Stimulated activated CD8-positive, alpha-beta memory T cell treated with anti-CD3 and anti-CD28 coated beads, Interleukin-2, amount 100 ng/mL, for 48 hours (primary cell): ENCODE measurements at places on chromosomes 6 and 20.

DNA sequence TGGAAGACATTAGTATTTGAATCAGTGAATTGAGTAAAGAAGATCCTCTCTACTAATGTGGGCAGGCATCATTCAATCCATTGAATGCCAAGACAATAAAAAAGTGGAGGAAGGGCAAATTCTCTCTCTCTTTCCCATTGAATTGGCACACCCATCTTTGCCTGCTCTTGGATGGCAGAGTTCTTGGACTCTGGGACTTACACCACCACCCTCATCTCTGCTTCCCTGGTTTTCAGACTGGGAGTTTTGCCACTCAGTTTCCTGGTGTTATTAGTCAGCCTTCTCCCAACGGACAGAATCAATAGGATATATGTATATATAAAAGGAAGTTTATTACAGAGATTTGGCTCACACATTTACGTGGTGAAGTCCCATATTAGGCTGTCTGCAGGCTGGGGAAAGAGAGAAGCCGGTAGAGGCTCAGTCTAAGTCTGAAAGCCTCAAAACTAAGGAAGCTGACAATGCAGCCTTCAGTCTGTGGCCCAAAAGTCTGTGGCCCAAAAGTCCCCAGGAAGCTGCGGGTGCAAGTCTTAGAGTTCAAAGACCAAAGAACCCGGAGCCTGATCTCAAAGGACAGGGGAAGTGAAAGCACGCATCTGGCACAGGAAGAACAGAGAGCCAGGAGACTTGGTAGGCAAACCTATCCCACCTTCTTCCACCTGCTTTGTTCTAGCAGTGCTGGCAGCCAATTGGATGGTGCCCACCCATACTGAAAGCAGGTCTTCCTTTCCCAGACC, 64.4 kb downstream of the SMPDL3A start:
- no peak for DNase-seq

DNA sequence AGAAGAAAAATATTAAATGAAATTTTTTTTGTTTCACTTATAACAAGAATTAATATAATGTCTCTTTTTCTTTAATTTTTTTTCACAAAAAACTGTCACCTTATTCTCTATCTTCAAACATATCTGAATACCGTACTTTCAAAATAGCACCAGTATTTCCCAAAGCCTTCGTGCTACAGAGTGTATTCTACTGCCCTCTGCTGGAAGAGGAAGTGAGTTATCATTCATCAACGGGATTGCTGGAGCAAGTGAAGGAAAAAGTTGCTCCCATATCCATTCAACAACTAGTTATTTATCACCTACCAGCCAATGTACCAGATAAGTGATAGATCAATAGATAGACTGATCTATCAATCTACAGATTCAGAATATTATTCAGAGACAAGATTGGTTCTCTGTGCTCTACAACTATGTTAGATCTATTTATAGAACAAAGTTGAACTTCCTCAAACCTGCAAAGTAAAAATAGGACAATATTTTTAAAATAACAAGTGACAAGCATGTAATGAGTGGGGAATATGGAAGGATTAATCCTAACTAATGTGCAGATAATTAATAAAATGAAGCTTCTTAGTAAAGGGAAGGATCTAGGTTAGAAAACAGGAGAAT, 26.7 kb upstream of the TFAP2B start:
- DNase-seq, result no peak

GRCh38 chr6:162852840-162853577, 125.2 kb downstream of the PACRG start:
- DNase-seq, result no peak

GRCh38 chr6:123150076-123150475, 154.0 kb downstream of the CLVS2 start:
- DNase-seq, result no peak

DNA sequence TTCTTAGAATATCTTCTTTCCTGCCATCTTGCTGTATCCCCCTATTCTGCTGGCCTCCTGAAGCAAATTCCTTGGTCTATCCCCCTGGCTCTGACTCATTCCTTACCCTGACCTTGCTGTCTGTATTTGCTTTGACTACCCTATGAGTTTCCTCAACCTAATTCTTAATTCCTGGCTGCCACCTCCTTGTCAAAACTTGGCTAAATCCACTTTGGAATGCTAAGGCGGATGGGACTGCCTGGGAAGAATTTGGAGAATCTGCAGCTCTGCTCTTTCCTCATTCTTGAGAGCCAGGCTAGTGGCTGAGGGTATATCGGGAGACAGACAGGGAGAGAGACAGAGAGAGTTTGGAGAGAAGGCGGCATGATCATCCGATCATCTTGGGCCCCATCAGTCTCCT, 24.4 kb downstream of the CAP2 start:
- no peak for DNase-seq

DNA sequence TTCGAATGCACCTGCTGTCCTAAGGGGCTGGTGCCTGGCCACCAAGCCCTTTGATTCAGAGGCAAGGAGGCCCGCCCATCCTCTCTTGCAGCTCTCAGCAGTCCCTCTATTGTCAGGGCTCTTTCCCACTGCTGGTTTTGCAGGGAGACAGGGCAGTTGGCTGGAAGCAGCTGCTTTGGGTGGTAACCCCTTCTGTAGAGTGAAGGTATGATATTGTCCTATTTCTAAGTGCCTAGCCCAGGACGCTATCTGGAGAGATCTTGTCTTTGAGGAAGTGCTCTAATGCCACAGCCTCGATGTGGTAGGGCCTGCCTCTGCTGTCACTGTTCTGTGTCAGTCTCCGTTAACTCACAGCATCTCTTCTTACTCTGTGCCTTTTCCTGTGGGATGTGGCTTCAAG, 5.6 kb downstream of the PLCG1 start:
- DNase-seq, result no peak

GRCh38 chr6:31547727-31548543, 527 bp downstream of the NFKBIL1 start:
- DNase-seq, result no peak
